ELR (cell line): ENCODE measurements at places on chromosomes 3 and 15.

DNA sequence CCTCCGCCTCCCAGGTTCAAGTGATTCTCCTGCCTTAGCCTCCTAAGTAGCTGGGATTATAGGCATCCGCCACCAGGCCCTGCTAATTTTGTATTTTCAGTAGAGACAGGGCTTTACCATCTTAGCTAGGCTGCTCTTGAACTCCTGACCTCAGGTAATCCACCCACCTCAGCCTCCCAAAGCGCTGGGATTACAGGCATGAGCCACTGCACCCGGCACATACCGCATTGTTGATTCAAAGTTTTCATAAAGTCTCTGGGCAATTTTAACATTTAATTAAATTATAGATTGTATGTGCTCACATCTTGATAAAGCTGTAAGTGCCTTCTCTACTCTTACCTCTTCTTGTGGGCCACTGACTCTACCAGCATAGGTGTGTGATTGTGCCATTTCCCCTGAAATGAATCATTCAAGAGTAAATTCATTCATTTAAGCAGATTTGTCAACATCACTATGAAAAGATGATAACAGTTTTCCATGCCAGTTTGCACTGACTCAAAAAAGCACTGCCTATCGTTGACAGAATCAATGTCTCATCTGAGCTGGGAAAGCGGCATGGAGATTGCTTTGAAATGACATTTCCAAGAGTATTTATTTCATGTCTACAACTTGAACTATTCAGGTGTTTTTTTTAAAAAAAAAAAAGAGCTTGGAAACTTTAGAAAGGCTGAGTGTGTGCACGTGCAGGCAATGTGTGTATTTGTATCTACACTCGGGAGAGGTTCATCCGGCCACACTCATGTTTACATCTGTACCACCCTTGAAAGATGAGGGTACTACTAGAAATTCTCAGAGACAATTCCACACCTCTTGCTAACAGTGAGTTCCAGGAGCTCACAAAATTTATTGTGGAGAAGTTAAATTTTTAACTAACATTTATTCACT lies 3.5 kb downstream of the BCL2A1 start:
- DNase-seq, result no peak

GRCh38 chr3:188397766-188398705 lies 244.1 kb downstream of the LPP start:
- DNase-seq, result no peak

DNA sequence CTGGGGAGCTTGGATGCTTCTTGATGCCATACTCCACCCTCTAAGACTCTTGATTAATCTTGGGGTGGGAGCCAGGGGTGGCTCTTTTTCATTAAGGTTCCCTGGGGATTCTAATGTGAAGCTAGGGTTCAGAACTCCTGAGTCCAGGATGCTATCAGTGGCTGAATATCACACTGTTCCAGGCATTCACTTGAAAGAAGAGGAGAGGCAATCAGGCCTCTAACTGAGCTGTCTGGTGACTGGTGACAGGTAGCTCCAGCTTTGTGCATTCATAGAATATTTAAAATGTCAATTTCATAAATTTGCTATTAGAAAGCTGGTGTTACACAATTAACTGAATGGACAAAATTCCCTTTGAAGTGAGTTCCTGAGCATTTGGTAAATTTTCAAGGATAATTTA lies 139.0 kb downstream of the CHDH start:
- no peak for DNase-seq

- DNase-seq, result no peak
Observed at GRCh38 chr3:190036631-190037030, 84.1 kb downstream of the P3H2 start.

DNA sequence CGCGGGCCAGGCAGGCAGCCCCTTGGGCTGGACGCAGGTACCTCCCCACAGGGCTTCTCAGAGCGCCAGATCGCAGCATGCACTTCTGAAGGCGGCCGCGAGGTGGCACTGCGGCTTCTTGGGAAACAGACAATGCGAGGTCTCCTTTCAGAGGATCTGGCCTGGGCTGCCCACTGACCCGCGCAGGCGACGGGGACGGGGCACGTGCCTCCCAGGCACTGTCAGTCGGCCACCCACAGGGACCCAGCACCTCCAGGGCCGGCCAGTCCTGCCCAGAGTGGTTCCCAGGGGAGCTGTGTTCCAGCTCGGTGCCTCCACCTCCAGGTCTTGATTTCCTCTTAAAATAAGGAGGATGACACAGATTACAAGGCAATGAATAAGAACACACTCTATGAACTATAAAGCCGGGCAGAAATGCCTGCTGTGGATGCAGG lies 24.4 kb upstream of the TXNRD3 start:
- DNase-seq, result peak; percentile 77

- no peak for DNase-seq
Observed at GRCh38 chr3:101150504-101150903, 157.3 kb upstream of the ABI3BP start.

DNA sequence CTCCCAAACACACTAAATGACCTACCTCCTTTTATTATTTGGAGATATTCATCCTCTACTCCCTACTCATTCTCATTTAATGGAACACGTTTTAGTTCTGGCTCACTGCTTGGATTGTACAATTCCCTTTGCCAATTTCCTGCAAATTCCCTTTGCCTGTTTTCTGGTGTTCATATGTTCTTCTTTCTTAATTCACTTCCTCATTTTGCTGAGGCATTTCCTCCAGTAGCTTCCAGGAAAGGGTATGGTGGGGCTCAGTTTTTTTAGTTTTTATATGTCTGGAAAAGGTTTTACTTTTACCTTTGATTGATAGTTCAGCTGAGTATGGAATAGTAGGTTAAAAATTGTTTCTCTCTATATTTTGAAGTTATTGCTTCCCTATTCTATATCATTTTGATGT lies 143.6 kb upstream of the GOLIM4 start:
- no peak for DNase-seq

GRCh38 chr3:30847592-30847991 lies 46.9 kb downstream of the GADL1 start:
- DNase-seq, result no peak

GRCh38 chr3:155024006-155024638 lies 56.0 kb upstream of the MME start:
- peak; percentile 63 for DNase-seq
